Peyer's patch (tissue), 4 donors: ENCODE measurements at places on chromosomes 7 and 10.

- DNase-seq: no peak
Observed at GRCh38 chr10:32314588-32314987, 32.4 kb downstream of the EPC1 start.

DNA sequence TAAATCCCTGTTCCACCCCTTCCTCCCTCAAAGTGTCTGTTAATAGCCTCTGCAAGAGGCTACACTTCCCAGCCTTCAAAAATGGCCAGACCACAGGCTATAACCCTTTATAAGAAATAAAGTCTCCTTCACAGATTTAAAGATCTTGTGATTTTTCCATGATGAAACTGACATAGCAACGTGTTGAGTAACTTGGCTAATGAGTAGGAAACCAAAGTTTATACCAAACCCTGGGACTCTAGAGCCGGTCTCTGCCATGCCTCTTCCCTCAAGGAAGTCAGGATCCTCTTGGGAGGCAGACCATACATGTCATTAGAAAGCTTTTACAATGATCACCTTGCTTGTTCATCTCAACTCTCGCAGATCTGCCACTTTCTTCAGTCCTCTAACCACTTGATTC is 44.4 kb downstream of the GRM8 start:
- no peak for DNase-seq

DNA sequence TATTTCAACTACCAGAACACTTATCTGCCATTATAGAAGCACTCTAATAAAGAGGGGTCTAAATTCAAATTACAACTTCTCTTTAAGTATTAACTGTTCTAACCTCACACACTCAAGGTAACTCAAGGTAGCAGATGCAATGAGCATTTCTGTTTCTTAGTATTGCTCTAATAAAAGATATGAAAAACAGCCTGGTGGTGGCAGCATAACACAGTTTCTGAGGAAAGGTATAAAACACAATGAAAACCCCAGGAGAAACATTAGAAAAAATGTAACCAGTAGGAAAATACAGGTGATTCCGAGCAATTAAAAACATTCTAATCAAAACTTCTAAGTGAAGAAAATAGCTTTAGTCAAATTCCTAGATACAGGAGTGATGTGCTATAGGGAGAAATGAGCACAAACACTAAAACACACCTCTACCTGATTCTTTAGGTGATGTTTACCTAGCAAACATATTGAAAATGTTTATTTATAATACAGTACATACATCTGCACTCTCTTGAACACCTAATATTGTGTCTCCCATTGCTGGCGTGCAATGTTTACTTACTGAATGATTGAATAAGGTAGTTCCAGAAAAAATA is 3.5 kb downstream of the MKRN1 start:
- peak; percentile 75 for DNase-seq

DNA sequence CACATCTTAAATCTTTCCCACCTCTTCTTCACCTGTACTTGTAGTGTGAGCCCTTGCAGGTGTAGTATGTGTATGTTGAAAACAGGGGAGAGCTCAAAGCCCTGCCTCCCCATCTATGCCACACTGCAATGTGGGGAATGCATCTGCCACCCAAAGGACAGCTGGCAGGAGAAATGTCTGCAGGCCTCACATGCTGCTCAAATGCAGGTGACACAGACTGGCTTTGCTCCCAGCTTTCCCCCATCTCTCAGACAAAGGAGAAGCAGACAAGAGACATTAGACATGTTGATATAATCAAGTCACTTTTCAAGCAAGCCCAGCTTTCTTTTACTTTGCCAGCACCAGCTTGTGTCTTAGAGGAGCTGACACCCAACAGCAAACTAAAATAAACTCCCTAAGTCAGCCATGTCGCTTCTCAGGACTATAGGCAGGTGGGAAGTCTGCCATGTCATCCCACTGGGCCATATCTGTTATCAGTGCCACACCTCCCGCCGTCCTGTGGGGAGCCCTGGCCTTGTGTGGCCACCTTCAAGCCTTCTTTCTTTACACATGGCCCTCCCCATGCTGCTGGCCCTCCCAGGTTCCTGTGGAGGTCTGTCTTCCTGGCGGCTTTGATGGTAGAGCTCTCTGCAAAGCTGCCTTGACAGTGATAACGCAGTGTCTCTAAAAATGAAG is 102.1 kb downstream of the CXCL12 start:
- DNase-seq: no peak

- no peak for DNase-seq
Observed at GRCh38 chr7:30019960-30020359, 6.5 kb downstream of the FKBP14 start.

GRCh38 chr10:18313140-18313530 is 172.9 kb downstream of the CACNB2 start:
- DNase-seq: no peak

GRCh38 chr10:102113261-102113955 is 6.8 kb downstream of the LDB1 start:
- no peak for DNase-seq

GRCh38 chr7:126957443-126957842 is 295.3 kb downstream of the GRM8 start:
- DNase-seq: no peak

DNA sequence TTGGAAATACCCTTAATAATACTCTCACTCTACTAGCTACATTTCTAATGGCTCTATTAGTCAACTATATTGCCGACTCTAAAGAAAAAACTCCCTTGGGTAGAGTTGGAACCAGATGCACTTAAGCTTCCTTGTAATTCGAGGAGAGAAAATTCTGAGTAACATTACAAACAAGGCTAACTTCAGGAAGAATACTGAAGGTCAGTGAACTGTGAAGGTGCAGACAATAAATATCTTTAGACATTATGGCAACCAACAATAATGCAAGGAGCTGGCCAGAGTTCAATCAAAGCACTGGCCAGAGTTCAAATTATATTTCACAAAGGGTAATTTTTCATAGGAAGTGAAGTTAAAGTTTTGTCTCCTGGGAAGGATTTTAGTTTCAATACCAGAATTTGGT is 40.7 kb upstream of the MRLN start:
- DNase-seq: no peak

DNA sequence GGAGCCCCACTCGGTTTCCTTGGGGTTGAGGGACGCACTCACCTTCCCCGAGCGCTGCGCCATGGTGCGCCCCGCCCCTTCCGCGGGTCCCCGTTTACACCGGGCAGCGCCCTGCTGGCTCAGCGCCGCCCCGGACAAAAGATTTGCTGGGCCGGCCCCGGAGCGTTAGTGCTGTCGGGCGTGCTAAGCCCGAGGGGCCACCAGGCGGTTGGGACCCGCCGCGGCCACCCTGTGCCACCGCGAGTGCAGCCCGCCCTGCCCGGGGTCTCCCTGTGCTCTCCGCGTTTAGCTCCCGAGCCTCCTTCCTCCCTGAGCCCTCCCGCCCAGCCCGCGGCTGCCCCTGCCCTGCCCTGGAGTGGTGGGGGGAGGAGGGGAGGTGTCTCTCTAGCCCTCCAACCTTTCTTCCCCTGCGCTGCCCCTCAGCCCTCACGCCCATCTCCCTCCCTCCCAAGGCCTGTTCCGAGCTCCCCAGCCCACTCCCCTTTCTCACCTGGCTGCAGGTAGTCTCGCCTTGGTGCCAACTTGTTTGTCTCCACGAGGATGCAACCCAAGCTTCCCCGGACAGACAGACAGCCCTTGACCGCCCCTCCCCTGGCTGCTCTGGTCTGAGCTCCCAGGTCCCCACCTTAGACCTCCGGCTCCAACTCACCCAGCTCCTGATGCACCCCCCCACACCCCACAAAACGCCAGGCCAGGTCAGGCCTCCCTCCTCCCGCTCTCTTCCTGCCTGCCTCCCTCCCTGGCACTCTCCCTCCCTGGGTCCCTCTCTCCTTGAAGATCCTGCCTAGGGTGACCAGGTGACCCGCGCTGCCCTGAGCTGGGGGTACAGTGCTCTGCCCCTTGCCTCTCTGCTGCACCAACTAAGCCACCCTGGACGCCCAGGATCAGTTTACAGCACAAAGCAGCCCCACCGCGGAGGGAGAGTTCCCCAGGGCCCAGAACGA is at the start of gene CRYGN:
Gene CRYGN (minus strand): TSS at position 287 of the 944 bp plus-strand sequence. CDS start 224 bp downstream, at position 63.
- DNase-seq: no peak

GRCh38 chr10:94412449-94412848 is 10.1 kb downstream of the TBC1D12 start:
- DNase-seq: no peak

GRCh38 chr10:107687701-107688100 is 523.2 kb upstream of the SORCS1 start:
- no peak for DNase-seq

DNA sequence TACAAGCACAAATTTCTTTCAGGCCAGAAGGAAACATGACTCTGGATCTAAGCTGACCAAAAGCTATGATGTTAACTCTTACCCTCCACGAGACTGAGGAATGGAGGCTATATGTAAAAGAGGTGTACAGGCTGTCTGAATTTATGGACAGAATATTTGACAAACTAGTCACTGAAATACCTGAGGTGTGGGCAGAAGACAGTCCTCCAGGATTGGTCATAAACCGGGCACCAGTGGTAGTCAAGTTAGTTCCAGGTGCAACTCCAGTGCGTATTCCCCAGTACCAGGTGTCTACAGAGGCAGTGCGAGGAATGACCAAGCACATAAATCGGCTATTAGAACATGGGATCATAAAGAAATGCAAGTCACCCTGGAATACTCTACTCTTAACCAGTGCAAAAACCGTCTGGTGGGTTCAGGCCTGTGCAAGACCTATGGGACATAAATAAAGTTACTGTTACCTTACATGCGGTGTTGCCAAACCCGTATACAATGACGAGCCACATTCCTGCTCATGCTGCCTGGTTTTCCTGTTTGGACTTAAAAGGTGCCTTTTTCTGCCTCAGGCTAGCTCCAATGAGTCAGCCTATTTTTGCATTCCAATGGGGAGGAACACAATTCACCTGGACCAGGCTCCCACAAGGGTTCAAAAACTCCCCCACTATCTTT is 6.7 kb upstream of the CYREN start:
- no peak for DNase-seq

GRCh38 chr7:148662646-148663045 is 36.1 kb upstream of the CUL1 start:
- no peak for DNase-seq

DNA sequence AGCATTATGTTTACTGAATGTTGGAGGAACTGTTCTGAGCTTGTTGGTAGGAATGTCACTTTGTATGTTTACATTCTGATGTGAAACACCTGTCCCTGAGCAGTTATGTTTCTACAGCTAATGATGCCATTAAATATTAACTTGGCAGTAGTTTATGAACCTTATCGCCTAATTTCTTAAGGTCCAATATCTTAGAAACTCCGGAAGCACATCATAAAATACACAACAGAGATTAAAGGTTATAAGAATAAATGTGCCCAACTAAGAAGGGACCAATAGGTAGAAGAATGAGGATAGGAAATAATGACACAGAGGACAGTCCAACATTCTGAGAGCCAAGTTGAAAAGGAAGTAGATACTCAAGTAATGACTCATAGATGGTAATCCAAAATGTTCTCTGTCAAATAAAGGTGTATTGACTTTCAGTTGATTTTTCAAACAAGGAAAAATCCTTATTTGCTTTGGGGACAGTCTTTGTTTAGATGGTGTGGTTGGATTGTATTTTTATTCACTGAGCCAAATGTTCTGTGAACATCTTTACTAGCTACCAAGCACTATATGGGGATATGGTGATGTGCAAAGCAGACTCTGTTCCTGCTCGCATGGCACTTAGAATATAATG is 31.9 kb downstream of the LCOR start:
- DNase-seq: no peak

GRCh38 chr10:116833986-116834985 is 15.0 kb upstream of the ENO4 start:
- no peak for DNase-seq

- DNase-seq: no peak
Observed at GRCh38 chr10:12470719-12471118, 121.4 kb downstream of the CAMK1D start.

GRCh38 chr10:90245623-90246022 is 544.2 kb downstream of the KIF20B start:
- no peak for DNase-seq

- no peak for DNase-seq
Observed at GRCh38 chr10:85665078-85665477, 701.5 kb downstream of the GRID1 start.

GRCh38 chr7:80145780-80146422 is 11.3 kb downstream of the GNAI1 start:
- DNase-seq: no peak

- no peak for DNase-seq
Observed at GRCh38 chr10:129690248-129691070, 223.4 kb downstream of the MGMT start.
